ENCODE measurements at places on chromosomes 5 and 9.

DNA sequence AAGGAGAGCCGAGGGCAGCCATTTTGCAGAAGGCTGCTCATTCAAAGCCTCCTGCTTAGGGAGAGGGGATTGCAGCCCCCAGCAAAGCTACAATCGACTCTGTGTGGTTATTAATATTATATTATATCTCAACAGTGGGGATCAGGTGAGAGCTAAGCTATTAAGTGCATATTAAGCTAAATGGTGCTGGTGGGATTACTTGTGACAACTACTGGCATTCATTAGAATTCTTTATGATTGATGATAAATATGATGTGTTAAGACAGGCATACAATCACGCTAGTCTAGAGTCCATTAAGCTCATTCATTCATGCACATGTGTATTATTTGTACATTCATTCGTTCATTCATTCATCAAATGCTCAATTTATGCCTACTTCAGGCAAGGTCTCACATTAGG lies 23.0 kb downstream of the COL15A1 start:
- no peak for DNase-seq

- no peak for DNase-seq
Measured at GRCh38 chr5:9667906-9668305, 37.8 kb upstream of the TAS2R1 start.

GRCh38 chr9:84315278-84315877 lies 25.2 kb downstream of the SLC28A3 start:
- DNase-seq: no peak

DNA sequence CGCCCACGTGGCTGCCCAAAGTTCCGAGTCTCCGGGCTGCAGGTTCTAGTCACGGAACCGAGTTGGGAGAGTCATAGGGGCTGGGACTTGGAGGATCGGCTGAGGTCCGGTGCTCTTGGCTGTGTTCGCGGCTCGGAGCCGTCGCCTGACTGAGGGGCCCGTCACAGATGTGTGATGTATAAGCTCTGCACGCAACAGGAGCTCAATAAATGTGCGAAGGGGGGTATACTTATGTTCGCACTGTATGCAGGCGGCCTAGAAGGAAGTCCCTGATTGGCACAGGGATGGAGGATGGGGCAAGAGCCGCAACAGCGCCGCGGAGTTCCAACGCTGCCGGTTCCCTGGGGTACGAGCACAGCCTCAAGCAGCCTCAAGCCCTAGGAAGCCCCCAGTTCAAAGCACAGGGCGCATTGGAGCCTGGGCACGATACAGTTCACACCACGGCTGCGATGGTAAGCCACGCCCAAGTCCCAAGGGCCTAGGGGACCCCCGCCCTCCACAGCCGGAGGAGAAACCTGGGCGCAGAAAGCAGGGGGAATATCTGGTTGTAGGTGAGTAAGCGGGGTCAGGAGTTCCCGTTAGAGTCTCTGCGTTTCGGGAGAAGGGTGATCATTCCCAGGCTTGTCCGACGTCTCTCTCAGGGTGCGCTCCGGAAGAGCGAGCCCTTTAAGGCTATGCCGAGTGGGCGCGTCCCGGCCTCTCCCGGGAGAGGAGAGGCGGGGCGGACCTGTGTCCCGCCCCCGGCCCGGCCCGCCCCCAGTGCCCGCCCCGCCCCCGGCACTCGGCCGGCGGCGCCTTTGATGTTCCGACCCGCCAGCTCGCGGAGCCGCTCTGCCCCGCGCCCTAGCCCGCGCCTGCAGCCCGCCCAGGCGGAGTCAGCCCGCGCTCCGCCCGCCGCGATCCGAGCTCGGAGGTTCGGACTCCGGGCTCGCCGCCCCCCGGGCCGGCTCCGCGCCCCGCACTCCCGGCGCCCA lies at the start of gene TCF7:
Gene TCF7 (plus strand): TSS at position 780 of the 974 bp plus-strand sequence. CDS start 226 bp downstream, outside the sequence.
- peak; percentile 32 for DNase-seq

GRCh38 chr9:36731068-36731956 lies 158.6 kb downstream of the MELK start:
- no peak for DNase-seq

- no peak for DNase-seq
Measured at GRCh38 chr5:9316041-9316440, 229.8 kb downstream of the SEMA5A start.

DNA sequence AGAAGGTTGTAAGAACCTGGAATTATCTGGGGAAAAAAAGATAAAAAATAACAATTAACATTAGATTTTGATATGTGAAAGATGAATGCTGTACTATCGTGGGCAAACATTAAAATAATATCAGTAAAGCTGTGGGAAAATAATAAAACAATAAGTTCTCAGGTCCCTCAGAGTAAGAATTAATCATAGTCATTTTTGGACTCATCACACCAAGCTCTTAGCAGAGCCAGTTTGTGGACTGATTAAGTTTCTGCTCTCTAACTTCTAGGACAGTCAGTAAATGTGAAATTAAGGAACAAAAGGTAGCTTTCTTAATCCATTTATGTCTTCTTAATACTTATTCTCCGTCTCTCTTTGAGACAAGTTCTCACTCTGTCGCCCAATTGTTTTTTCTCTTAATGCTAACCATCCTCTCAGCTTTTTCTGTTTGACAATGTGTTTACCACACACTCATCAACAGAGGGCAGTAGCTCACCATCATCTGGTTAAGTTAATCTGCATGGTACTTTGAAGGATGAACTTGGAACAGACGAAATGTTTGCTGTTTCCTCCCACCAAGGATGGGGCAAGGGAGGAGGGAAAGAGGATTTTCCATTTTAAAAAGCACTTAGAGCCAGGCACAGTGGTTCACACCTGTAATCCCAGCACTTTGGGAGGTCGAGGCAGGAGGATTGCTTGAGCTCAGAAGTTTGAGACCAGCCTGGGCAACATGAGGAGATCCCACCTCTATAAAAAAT lies 5.3 kb upstream of the ACO1 start:
- no peak for DNase-seq

DNA sequence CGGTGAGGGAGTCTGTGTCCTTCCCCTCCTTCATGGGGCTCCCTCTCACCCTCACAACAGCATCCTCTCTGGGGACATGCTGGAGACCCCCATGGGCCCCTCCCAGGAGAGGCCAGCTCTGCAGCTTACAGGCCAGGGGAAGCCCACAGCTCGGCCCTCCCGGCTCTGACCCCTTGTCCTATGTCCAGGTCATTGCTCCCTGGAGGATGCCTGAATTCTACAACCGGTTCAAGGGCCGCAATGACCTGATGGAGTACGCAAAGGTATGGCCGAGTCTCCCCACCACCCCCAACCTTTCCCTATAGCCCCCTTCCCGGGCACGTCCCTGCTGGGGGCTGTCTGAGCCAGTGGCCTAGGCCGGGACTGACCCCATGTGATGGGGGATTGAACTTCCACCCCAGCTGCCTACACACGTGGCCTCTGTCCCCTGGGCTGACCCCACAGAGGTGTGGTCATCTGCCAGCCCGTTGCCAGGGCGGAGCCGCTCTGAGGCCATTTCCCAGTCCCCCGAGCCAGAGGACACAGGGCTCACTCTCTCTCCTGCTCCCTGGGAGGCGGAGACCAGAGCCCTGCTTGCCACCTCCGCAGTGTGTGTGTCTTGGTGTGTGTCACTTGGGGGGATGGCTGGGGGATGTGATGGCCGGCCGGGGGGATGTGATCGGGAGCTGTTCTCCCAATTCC lies 21.9 kb downstream of the ASS1 start:
- DNase-seq: no peak

All from omental fat pad (tissue), 4 donors.